ENCODE measurements at places on chromosomes 3 and 15.

DNA sequence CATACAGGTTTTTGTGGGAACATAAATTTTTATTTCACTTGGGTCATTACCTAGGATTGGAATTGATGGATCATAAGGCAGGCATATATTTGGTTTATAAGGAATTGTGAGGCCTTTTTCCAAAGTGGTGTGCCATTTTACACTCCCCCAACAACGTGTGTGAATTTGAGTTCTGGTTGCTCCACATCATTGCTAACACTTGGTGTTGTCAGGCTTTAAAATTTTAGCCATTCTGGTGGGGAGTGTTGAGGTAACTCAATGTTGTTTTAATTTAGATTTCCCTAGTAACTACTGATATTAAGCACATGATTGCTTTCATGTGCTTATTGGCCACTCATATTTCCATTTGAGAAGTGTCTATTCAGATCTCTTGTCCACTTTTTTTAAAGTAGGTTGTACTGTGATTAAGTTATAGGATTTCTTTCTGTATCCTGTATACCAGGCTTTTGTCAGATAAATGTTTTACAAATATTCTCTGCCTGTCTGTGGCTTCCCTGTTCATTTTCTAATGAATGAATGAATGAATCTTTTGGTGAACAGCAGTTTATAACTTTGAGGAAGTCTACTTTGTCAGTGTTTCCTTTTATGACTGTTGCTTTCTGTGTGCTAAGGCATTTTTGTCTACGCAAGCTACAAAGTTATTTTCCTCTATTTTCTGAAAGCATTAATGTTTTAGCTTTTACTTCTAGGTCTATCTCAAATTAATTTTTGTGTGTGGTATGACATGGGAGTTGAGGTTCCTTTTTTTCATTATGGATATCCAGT, 17.9 kb upstream of the NR2C2 start:
- DNase-seq = no peak

DNA sequence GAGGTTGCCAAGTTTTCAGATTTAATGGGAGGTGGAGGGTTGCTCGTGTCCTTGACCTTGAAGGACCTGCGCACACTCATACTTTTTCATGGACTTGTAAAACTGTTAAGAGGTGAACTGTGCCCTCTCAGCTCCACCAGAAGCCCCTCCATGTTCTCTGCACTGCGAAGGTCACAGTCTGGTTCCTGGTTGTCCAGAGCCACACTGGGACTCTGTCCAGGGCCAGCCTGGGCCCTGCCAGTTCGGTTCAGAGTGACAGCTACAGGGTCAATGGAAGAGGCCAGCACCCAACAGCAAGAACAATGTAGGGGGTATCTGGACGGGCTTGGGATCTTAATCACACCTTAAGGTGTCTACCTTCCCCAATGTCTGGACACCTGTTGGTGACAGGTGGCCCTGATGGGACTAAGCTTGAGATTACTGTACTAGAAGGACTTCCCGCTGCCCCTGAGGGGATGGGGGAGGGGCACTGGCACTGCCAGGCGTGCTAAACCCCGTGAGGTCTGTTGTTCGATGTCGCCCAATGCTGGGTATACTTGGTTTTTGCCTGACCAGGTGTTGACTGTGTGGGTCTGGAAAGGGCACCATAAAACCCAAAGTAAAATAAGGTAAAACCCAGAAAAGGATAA, 34.7 kb downstream of the GRK7 start:
- DNase-seq = peak; percentile 21

DNA sequence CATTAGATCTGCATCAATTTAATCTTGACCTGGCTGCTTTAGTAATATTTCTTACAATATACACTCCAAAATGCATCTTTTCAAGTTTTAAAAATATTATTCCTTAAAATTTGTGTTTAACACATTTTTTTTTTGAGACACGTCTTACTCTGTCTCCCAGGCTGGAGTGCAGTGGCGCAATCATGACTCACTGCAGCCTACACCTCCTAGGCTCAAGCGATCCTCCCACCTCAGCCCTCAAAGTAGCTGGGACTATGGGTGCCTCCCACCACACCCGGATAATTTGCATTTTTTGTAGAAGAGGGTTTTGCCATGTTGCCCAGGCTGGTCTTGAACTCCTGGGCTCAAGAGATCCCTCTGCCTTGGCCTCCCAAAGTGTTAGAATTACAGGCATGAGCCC, 73.6 kb downstream of the ETV5 start:
- DNase-seq = no peak

DNA sequence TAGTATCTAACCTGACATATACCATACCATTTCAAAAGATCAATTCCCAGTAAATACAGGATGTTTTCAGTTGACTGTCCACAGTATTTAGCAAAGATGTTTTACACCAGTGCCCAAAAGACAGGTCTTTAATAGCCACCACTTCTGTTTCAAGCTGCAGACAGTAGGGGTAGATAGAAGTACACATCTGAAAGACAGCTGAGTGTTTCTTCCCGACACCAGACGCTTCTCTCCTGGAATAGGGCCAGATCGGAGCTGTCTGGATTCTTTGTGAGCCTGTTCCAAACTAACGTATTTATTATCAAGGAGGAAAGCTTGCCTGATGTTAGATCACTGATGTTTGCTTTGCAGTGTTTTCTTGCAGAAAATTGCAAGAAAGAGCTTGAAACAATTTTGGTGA, 136.1 kb upstream of the RBMS3 start:
- peak; percentile 71 for DNase-seq

DNA sequence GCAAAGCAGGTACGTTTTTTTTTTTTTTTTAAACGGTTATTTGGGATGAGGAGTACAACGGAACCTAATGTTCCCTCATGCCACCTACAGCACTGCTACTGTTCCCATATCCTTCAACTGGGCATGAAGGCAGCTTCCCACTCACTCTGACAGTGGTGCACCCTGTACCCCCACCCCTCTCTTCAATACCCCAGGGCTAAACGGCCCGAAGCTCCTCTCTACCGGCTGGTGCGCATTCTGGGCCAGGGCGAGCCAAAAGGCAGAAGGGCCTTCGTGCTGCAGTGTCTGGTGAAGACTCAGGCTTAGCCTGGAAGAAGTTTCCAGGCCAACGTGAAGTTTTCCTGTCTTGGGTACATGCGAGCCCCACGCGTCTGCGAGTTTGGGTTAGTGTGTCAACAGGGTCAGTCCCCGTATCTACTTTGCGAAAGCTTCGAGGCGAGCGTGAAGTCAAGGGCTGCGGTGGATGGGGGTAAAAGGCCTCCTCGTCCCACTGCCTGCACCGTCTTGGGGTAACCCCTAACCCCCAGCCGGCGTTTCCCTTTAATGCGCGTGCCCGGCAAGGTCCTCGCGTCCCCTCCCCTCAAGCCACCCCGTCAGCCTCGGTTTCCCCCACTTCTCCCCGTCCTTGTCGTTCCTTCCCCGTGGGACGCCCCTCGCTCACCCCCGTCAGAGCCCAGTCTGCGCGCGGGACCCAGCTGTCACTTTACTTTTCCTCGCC, 765 bp upstream of the UBE2E2 start:
- DNase-seq = no peak

DNA sequence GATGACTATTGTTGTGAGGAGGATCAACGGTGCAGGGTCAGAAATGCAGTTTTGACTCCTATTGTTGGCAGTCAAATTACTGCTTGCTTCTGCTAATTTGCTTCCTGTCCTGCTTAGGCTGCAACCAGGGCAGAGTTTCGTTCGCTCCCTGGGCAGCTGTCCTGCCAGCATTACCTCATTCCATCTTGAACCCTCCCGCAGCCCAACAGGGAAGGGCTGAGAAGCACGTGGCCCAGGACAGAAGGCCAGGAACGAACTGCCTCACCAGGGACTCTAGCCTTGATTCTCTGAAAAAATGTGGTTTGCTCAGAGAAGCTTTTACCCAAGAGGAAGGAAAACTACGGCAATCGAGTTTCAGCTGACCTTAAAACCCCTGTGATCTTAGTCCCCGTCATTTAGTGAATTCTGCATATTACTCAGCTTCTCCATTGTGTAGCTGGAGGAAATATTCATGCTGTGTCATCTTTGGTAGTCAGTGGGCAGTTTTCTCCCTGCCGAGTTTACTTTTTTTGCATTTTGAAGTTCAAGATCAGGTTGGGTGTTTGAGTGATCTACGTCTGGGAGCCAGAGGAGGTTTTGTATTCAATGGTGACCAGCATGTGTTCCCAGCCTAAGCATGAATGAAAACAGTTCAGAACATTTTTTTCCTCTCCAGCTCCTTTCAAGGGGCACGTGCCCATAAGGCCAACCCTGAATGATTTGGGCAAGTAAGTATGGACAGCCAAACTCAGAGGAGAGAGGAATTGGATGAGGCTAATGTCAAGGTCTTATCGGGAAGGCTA, 23.0 kb downstream of the TLNRD1 start:
- DNase-seq = no peak

DNA sequence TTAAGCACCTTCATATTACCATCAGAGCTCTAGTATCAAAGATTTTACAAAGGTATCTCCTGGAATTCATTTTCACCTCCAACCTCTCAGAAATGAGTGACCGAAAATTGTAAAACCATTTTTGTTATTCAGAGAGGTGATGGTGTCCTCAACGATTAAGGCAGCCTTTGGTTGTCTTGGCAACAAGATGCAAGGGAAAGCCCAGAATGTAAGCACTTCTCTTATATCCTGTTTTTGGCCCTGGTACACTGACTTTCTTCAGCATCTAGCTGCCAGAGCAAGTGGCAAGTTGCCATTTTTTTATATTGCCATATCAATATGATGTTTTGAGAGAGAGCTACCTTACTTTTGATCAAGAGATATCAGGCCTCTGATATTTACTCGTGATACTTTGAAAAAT, 384.9 kb upstream of the NECTIN3 start:
- no peak for DNase-seq

GRCh38 chr15:51621936-51622603, 501 bp downstream of the DMXL2 start:
- peak; percentile 73 for DNase-seq

DNA sequence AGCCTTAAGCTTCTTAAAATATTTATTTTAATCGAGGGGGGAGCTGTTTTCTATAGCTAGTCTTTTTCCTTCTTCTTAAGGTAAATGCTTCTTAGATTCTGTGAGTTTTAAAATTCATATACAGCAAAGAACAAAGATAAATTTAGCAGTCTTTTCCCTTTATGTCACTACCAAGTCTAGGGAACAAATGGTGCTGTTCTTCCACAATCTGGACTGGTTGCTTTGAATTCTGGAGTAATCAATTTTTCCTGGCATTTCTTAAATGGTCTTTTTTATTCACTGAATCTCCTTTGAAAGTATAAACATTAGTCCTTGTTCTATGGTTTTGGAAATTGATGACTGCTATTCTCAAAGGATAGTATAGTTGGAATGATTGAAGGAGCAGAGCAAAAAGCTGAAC, 82.8 kb downstream of the CHL1 start:
- DNase-seq = no peak

DNA sequence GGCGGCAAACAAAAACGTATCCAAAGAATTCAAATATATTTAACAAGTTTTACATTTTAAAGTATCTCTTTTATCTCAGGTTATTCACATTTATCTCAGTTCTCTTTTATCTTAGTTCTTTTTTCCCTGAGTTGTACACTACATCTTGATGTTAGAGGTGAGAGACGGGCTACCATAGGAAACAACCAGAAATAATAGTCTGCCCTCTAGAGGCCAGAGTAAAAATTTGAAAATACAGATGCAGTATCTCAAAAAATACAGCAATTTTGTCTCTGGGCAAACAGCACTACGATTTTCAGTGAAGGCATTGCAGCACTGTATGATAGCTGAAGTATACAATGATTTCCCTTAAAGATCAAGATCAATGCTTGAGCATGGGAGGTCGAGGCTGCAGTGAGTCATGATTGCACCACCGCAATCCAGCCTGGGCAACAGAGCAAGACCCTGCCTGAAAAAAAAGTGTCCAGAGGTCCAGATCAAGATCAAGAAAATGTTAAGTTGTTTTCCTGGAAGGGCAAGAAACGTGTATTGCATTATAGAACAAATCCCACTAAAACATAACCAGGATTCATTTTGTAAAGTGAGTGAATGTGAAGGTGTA, 82.6 kb upstream of the ATP11B start:
- DNase-seq = peak; percentile 43

DNA sequence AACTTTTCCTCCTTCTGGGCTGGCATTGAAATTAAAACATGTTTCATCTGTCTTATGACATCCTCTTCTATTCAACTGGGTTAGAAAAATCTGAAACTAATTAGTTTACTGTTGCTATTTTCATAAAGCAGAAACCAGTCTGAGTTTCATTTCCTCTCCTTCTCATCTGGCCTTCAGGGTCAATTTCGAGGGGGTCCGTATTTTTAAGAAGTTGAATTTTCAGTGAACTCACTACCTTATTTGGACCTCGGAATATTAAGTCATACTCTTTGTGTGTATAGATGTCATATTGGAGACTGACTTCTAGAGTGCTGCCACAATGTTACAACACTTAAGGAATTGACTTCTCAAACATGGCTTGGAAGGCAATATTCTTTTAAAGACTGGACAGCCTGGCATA, 485.9 kb downstream of the SQOR start:
- DNase-seq = no peak

GRCh38 chr3:195577645-195578177, 6.0 kb downstream of the APOD start:
- DNase-seq = no peak

DNA sequence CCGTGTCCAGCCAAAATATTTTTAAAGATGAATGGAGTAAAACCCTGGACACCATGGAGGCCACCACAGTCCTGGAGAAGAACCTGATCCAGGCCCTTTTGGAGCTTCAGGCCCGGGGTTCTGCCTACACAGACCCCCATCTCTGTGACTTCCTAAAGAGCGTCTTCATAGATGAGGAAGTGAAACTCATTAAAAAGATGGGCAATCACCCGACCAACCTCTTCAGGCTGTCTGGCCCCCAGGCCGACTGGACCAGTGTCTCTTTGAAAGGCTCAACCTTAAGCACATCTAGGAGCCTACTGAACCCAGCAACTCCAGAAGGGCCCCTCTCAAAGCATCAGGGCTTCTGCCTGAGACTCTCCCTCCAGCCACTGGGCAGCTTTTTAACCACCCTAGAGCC, 107.9 kb upstream of the FAM174B start:
- no peak for DNase-seq

DNA sequence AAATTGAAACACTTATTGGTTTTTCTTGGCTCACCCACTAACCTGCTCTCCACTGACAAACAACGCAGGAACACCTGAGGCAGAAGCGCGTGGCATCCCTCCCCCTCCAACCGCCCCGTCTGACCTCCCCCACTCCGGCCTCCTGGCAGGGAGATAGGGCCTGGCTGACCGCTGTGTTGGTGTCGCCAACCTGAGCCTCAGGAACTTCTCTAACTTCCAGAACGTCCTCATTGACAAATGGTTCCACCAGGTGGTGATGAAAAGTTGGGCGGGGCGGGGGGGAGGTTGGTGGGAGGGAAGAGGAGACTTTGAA, 22.8 kb downstream of the IL17RD start:
- DNase-seq = no peak

All from NCI-H524 (cell line).